Hematopoietic multipotent progenitor cell (in vitro differentiated cells): ENCODE measurements at places on chromosomes 3 and 15.

DNA sequence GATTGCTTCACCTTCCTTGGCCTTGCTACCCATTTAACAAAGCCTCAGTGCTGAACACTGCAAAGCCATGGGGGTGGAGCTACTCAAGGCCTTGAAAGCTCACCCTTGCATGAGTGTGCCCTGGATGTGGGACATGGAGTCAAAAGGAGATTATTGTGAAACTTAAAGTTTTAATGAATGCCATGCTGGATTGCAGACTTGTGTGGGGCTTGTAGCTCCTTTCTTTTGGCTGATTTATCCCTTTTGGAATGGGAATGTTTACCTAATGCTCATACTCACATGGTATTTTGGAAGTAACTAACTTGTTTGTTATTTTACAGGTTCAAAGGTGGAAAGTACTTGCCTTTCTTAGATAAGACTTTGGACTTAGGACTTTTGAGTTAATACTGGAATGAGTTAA, 538.5 kb upstream of the NECTIN3 start:
- DNase-seq, result no peak

- no peak for DNase-seq
Observed at GRCh38 chr3:108295421-108296175, 750 bp upstream of the HHLA2 start.

DNA sequence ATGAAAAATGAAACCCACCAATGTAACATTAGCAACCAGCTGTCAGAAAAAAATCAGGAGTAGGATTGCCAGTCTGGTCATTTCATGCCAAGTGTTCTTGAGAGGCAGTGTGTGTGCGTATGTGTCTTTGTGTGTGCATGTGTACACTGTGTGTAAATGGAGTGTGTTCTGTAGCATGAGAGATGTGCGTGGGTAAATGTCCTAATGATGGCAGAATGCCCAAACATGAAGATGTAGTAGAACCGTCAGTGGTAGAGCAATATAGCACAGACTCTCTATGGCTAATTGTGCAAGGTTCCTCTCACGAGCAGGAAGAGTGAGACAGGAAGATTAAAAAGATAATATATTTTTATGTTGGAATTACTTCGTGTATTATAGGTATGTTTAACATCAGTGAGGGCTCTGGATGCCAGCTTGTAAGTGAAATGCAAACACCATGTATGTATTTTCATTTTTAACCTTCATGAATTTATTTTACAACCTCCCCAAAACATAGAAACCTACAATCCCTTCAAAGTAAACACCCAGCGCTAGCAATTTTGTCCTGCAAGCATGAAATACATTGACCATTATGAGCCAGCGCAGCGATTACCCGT, 1038.7 kb downstream of the IGSF11 start:
- DNase-seq, result no peak

DNA sequence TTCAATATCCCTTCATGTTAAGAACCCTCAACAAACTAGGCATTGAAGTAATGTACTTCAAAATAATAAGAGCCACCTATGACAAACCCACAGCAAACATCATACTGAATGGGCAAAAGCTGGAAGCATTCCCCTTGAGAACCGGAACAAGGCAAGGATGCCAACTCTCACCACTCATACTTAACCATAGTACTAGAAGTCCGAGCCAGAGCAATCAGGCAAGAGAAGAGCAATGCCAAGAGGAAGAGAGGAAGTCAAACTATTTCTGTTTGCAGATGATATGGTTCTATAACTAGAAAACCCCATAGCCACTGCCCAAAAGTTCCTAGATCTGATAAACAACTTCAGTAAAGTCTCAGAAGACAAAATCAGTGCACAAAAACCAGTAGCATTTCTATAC, 161.9 kb downstream of the UBE2E2 start:
- peak; percentile 56 for DNase-seq

GRCh38 chr3:58482917-58483636, 8.8 kb upstream of the KCTD6 start:
- DNase-seq, result no peak

DNA sequence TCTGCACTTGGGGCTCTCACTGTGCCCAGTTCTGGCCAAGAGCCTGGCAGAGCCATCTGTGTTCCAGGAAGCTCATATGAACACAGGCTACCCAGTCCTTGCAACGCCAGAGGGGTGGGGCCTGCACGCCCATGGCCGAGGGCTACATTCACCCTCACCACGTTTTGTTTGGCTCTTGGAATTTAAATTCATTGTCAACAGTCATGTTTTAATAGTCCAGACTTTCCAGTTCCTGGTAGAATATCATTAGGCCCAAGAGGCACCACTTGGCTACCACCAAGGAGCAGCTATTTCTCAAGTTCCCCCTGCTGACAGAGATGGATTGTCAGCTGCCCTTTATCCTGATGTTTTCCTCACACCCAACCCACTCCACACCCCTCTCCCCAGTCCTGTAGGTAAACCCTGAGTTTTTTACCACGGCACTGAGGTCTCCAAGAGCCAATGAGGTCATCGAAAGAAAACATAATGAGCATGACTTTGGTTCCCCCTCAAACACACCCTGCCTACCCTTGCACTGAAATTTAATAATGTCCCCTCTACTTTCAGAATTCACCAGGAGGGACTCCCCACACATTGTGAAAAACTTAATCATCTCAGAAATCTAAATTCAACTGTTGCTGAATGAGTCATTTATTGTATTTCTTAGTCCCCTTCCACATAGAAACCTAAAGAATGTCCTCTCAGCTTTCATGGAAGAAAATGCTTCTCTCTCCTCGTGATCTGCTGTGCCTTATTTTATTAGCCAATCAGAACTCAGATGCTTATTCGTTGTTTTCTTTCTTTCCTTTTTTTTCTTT, 125.1 kb downstream of the SHQ1 start:
- no peak for DNase-seq

- DNase-seq, result no peak
Observed at GRCh38 chr3:128281461-128282367, 128.4 kb downstream of the EEFSEC start.

GRCh38 chr3:14522129-14522691, 17.9 kb downstream of the GRIP2 start:
- DNase-seq, result no peak

GRCh38 chr3:127254033-127254644, 33.7 kb downstream of the PRR20G start:
- DNase-seq, result no peak

DNA sequence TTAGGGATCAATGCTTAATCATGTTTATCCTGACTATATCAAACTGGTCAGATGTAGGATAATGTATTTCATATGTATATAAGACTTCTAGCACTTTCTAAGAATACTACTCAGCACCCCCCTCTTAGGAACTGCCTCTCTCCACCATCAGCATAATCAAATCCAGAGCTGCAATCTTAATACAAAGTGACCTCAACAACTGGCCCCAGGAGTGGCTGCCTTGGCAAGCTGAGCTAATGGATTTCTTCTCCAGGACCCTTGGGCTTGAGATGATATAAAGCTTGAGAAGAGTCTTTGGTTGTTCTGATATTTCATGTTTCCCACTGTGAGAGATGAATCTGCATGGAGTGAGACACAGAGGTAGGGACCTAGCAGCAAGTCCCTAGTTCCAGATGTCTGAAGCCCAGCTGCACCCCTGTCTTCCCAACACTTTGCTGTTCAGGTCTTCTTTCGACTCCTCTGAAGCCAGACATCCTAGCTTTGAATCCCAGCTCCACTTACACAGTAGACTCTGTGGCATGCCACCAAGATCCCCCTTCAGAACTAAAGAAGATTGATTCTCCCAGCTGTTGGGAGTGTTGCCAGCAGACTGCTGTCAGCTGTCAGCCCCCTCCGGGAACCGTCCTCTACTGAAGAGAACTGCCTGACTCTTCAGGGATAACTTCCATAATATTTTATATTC, 309.3 kb upstream of the UBE2E2 start:
- no peak for DNase-seq

DNA sequence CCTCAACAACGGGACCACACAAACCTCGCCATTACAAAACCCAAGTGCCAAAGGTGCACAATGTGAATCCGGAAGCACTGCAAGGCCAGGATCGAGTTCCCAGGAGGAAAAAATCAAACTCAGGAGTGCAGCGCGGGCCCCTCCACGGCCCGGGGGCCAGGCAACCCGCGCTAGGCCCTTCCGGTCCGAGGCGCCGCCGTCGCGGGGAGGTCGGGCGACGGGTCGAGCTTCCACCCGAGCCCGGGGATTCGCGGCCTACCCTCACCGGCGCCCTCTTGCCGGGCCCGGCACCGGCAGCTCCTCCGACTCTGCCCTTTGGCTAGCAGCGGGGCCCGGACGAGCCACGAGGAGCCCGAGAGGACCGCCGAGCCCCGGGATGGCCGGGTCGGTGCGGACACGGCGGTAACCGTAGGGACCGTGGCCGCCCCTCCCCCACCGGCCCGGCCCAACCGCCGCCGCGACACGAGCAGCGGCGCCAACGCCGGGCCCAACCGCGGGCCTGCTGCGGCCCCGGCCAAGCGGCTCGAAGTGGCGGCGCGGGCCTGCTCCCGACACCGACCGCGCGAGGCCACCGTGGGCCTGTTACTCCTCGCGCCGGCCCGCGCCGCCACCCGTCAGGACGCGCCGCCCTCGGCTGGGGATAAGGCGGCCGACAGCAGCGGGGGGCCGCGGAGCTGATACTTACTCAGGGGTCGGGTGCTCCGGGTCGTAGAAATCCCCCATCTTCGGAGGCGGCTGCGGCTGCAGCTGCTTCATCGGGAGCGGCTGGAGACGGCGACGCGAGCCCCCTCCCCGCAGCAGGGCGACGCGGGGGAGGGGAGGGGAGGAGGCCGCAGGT, 525 bp downstream of the SETD2 start:
- DNase-seq, result peak; percentile 53

DNA sequence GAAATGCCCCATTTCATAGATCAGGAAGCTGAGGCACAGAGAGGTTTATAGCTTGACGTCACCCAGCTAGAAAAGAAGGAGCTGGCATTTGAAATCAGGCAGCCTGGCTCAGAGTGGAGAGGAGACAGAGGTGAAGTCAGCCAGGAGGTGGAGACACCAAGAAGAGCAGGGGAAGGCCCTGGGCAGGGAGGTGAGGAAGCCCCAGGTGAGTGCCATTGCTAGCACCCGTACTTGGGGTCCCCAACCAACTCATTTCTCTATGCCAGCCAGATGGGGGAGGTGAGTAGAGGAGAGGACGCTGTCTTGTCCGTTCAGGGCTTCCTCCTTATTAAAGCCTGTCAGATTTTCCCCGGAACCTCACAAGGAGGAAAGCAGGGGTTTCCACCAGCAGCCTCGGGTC, 149.6 kb upstream of the TLE3 start:
- DNase-seq, result no peak

GRCh38 chr3:147370349-147370748, 36.0 kb downstream of the ZIC4 start:
- DNase-seq, result no peak

DNA sequence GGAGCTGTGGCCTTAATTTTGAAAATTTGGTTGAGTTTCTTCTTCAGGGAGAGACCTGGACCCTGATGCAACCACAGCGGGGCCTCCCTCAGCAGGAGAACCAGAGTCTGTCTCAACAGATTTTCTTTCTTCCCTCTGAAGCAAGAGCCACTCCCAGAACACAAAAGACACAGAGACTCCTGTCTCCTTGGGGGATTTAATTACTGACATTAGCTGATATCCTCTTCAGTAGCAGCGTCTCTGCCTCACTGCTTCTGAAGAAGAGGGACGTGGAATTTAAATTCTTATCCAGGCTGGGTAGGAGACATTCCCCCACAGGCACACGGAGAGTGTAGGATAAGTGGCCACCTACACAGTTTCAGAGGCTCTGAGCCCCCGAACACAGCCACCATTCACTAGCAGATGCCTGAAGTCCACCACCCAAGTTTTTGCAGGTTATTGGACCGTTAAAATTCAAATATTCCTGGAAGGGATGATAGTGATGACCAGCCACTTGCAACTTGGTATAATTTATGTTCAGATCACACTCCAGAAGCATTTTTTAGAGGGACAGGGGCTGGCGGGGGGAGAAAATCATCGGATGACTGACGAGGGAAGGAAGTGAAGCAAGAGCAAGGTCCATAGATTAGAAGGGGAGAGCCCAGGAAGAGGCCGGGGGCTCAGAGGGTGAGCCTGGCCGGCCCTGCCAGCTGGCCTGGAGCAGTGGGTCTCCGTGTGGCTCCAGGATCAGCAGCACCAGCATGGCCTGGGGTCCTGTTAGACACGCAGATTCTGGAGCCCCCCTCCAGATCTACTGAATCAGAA, 109.7 kb downstream of the BDH1 start:
- DNase-seq, result no peak

GRCh38 chr3:155248531-155249187, 44.8 kb downstream of the STRIT1 start:
- DNase-seq, result no peak

DNA sequence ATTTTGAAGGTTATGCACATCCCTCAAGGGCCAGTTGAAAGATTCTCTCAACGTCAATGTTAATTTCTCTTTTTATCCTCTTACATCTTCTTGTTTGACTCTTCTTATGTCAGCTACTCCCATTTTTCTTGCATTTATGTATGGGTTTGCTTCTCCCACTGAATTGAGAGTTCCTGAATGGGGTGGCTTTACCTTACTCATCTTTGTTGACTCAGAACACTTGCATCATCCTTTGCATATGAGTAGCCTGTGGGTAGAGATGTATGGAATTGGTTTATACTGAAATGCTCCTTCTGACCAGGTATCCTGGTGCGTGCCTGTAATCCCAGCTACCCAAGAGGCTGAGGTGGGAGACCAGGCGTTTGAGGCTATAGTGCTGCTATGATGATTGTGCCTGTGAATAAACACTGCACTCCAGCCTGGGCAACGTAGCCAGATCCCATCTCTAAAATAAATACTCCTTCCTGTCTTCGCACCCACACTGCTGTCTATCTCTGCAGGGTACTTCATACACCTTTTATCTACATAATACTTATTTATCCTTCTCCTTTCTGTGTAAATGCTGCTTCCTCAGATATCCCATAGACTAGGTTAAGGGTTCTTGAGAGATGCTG, 123.6 kb upstream of the DPH6 start:
- no peak for DNase-seq

- no peak for DNase-seq
Observed at GRCh38 chr15:67083135-67083762, 17.8 kb downstream of the SMAD3 start.

GRCh38 chr3:127747751-127748521, 74.4 kb downstream of the MGLL start:
- no peak for DNase-seq

DNA sequence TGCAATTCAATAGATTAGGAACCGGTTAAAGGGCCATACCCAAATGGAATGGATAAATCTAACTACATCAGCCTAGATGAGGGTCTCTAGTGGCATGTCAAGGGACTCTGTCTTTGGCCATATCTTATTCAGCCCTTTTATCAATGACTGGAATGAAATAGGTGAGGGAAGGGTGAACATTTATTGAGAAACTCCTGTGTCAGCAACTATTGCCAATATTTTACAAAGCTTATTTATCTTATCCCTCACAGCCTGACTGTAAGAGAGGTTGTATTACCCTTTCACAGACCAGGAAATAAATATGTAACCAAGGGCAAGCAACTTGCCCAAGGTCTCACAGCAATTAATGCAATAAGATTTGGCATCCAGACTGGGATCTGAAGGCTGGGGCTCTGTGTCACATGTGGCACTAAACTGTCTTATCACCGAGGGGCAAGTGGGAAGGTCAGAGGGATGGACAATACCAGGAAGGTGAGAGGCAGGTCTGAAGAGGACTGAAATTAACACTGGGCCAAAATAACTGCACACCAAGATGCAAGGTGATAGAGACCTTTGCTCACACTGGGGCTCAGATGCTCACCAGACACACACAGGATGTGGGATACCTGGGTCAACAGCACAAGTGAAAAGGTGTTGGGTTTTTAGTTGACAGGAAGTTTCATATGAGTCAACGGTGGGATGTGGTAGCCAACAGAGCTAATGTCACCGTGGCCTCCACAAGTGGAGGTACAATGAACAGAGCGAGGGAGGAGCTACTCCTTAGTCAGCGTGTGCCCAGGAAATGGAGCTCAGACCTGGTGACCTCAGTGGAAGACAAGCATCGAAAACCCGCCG, 261.3 kb downstream of the RPLP1 start:
- peak; percentile 47 for DNase-seq

- DNase-seq, result no peak
Observed at GRCh38 chr3:95154766-95155165, 1091.9 kb downstream of the NSUN3 start.
